ENCODE measurements at places on chromosomes 16 and 17.

GRCh38 chr16:56999409-57000270, 10.3 kb downstream of the NLRC5 start:
- no peak for DNase-seq

GRCh38 chr17:72754513-72754912, 338.0 kb downstream of the SLC39A11 start:
- no peak for DNase-seq

DNA sequence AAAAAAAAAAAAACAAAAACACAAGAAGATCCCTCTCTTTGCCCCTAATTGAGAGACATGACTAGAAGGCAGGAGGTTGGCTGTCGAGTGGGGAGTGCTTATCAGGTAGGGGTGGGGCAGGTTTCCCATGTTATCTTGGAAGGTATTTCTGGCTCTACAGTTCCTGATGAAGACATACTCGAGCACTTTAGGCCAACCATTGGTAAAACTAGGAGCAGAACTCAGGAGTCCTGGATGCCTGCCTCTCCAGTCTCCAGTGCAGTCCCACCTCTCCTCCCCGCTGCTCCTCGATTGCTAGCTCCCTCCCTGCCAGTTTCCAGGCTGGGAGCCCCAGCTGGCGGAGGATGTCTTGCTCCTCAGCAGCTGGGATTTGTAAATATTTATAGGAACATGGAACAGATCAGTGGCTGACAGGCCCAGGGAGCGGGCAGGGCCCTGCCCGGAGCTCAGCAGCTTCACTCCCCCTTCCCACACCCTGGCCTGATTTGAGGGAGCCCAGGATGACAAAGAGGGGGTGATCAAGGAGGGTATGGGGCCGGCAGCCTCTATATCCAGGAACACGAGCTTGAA, 11.4 kb upstream of the C1QL1 start:
- no peak for DNase-seq

GRCh38 chr17:49548506-49549310, 27.0 kb upstream of the NXPH3 start:
- DNase-seq: no peak

- DNase-seq: no peak
Observed at GRCh38 chr17:33262266-33263123, 30.6 kb downstream of the ASIC2 start.

GRCh38 chr16:72444696-72445095, 272.7 kb upstream of the PMFBP1 start:
- DNase-seq: no peak

- DNase-seq: no peak
Observed at GRCh38 chr16:58738672-58739296, 4.7 kb upstream of the GOT2 start.

DNA sequence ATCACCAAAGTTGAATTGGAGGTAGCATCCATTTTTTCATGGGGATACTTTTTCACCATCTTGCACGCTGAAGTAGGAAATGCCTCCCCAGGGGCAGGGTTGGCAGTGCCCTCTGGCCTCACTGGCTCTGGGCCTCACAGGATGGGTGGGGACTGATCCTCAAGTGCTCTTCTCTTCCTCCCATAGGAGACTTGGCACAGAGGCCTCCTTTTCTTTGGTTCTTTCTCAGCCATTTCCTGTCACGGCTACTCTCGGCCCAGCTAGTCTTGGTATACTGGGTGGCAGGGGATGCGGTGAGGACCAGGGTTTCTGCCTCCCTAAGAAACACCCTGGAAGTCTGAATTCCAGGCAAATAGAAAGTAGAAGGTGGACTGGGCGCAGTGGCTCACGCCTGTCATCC, 58.2 kb downstream of the PECAM1 start:
- DNase-seq: no peak

- no peak for DNase-seq
Observed at GRCh38 chr16:78133919-78134318, 34.5 kb downstream of the WWOX start.

DNA sequence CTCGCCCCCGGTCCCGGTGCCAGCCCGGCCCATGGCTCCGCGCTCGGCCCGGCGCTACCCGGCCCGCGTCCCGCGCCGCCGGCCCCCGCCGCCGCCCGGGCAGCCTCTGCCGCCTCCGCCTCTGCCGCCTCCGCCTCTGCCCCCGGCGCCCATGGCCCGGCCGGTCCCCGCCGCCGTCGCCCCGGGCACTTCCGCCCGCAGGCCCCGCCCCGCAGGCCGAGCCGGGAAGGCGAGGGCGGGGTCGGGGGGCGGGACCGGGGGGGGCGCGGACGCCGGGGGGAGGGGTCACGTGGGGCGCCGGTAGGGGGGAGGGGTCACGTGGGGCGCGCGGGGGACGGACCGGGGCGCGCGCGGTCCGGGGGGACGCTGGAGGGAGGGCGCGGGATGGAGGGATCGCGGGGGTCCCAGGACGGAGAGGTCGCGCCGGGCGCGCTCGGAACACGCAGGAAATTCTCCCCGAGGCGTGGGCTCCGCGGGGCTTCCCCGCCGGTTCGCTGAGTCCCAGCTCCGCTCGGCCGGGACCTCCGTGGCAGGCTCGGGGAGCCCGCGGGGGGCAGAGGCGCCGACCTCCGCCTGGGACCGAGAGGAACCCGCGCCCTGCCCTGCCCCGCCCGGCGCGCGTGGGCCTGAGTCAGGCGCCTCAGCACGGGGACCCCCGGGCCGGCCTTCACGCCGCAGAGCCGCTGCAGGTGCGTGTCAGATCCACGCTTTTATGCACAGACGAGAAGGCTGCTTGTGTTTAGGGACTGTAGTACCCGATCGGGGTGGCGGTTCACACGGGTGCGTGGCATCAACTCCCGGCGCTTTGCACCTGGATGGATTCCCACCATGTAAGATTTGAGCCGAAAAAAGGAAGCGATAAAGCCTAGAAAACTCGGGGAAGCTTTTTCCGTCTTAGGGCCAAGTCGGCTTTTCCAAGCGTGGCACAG, at the start of gene PGAP6:
Gene PGAP6, minus strand, starts transcription at position 190 of the 929 bp plus-strand sequence. Its CDS starts 157 bp downstream, at position 33.
- no peak for DNase-seq

DNA sequence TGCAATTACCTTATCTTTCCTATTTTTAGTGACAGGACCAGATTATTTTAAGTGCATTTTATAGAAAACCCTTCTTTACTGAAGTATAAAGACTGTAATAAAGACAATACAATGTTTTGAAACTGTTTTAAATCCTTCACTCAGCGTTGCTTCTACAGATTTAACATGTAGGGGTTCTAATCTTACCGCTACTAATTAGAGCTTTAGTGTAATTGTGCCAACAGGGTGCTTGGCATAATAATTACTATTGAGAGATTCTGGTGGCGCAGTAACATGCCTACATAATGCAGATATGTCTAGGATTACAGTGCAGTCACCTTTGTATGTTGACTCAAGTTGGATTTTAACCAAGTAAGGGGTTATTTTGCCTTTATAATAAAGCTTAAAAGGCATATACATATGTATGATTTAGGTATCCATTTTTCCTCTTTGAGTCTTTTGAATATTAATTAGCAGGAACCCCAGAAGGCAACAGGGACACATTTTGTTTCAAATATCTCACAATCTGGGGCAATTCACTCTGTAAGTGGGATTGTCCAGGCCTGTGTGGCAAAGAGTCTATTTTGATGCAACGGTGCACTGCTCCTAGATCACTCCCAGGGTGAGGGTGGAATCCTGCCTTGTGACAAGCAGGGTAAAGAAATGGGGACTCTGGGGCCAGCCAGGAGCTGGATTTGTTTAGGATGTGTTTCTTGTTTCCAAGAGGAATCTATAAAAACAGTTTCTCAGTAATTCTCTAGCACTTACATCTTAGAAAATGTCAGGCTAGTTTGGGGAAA, 604.7 kb upstream of the SALL1 start:
- no peak for DNase-seq

Data from NCI-H524 treated with DMSO at 0.1 percent for 48 hours (cell line).